ENCODE measurements at places on chromosomes 1 and 21.

- no peak for DNase-seq
These were observed 61.2 kb downstream of the WNT9A start for GRCh38 chr1:227886503-227886961.

GRCh38 chr1:223429313-223429731, 36.1 kb downstream of the CCDC185 start:
- DNase-seq, result no peak

GRCh38 chr1:244639561-244639960, 13.4 kb upstream of the DESI2 start:
- DNase-seq, result no peak

DNA sequence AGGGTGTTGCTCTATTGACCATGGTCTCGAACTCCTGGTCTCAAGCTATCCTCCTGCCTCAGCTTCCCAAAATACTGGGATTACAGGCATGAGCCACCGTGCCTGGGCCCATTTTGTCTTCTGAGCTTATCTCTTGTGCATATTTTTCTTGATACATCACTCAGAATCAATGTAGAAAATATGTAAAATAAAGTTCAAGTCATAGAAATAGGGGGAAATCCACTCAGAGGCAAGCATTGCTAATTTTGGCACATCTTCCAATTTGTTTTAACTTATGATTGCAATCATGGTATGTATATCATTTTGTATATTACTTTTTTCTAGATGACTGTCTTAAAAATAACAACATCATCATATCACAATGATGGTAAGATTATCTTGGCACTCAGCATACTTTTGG, 21.6 kb downstream of the RIT1 start:
- no peak for DNase-seq

- no peak for DNase-seq
These were observed 5.3 kb upstream of the S100A12 start for GRCh38 chr1:153380711-153381110.

DNA sequence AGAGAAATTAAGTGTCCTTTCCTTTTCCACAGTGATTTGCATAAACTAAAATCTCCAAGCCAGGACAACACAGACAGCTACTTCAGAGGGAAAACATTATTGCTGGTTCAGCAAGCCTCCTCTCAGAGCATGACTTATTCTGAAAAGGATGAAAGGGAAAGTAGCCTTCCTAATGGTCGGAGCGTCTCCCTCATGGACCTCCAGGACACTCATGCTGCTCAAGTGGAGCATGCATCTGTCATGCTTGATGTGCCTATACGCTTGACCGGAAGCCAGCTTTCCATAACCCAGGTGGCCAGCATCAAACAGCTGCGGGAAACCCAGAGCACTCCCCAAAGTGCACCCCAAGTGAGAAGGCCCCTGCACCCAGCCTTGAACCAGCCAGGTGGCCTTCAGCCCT, 39.1 kb downstream of the CLEC20A start:
- DNase-seq, result no peak

- no peak for DNase-seq
These were observed 940 bp upstream of the PLA2G2C start for GRCh38 chr1:20187103-20187812.

- DNase-seq, result no peak
These were observed 332.8 kb upstream of the ZRANB2 start for GRCh38 chr1:71413441-71414175.

DNA sequence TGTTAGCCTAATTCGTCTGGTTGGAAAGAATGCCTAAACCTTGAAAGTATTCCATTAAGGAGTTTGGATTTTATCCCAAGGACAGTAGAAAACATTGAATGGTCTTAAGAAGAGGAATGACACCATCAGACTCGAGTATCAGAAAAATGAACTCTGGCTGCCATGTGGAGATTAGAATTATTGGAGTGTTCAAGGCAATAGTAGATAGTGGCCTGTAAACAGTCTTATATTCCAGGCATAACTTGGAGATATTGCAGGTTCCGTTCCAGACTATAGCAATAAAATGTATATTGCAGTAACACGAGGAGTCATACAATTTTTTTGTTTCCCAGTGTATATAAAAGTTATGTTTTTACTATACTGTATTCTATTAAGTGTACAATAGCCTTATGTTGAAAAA, 130.9 kb downstream of the GDAP2 start:
- no peak for DNase-seq

GRCh38 chr1:248404024-248404423, 1.2 kb downstream of the OR2T1 start:
- DNase-seq, result no peak

DNA sequence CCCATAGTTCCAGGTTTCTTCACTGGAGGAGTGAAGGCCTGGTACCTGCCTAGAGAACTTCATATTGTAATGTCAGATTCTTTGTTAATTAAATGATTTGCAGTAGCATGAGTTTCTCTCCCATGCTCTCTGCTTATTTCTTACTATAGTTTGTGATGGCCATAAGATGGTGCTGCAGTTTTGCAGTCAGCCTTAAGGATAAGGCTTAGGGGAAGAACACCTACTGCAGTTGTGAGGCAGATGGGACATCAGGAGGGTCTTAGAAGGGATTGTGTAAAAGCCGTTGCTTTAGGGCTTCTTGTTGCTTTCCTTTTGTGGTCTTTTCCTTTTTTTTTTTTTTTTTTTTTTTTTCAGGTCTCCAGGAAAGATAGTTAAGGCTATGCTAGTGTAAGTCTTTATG, 61.8 kb downstream of the MACF1 start:
- no peak for DNase-seq

DNA sequence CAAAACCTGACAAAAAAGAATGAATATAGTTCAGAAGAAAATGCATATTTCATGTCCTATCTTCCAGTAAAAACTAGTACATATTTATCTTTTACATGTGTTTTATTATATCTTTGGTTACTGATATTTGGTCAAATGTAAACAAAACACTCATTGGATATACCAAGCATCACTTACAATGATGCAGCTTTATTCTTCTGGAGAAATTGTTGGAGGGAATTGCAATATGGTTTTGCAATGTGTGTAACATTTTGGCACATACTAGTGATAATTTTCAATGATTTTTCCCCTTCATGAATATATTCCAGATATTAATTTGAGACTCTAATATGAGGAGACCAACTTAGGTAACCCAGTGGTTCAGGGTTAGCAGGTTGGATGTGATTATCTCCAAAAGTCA, 146.1 kb downstream of the ZC3H11B start:
- DNase-seq, result no peak

DNA sequence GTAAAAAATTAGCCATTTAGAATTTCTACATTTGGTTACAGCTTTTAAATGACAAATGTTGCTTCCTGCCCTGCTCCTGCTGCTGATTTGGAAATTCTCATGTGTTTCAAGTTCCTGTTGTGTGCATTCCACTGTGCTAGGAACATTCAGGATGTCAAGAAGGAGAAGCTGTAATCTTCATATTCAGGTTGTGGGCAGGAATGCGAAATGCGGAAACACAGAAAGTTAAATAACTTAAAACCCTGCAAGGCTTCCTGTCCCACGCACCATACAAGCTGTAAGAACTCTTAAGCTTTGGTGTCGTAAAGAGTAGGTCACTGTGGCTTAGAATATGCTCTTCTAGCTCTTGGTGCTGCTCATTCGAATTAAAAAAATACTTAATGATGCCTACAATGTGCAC, 52.6 kb downstream of the S100B start:
- no peak for DNase-seq

GRCh38 chr1:46423574-46424240, 29.6 kb downstream of the FAAH start:
- DNase-seq, result no peak

DNA sequence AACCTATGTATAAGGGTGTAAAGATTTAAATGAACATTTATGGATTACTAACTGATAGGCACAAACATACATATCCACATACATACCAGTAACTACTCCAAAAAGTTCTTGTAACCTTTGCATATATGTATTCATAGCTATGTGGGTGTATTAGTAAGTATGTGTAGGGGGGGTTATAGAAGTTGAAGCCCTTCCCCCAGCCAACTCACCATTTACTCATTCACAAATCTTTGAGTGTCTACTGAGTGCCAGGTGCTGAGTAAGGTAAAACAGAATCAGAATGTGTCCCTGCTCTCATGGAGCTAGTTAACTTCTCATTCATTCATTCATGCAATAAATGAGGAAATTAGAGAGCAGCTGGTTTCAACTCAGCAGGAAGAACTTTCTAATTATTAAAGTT, 1.3 kb downstream of the C1orf146 start:
- DNase-seq, result no peak

DNA sequence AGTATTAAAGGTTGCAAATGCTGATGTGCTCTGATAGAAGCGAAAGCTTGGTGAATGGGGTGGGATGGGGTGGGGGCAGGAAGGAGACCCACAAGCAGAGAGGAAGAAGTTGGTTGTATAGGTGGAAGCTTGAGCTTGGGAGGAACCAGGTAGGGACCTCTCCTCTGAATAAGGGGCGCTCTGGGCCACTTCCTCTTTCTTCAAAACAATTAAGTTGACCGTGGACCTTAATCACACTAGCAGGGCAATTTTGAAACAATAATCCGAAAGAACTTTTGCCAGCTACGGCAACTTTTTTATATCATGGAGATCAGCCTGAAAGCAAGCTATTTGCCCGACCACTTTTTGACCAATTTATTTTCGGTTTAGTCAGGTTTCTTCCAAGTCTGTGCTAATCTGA, 1.9 kb upstream of the DYRK1A start:
- no peak for DNase-seq

GRCh38 chr1:193185211-193185610, 1.2 kb downstream of the B3GALT2 start:
- no peak for DNase-seq

DNA sequence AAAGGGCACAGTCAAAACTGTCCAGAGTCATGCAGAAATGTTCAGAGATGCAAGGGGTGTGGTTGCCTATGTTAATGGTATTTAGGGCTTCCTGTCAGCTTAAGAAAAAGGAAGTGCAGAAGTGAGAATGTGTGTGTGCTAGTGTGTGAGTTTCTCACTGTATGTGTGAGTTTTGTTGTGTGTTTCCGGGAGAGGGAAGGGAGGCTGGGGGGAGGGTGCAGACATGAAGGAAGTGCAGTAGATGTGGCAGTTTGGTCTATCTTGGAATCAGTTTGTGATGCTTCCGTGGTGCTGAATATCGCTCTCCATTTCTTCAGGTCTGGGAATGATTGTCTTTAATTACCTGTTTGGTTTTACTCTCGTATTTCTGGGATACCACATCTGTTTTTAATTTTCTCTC, 16.5 kb upstream of the ATP6V1G3 start:
- DNase-seq, result peak; percentile 31

GRCh38 chr1:6507037-6507428, 15.6 kb upstream of the PLEKHG5 start:
- DNase-seq, result no peak

- DNase-seq, result no peak
These were observed 4.7 kb downstream of the TAS1R3 start for GRCh38 chr1:1335792-1336248.

GRCh38 chr21:39088831-39089380, 94.3 kb downstream of the PSMG1 start:
- no peak for DNase-seq

DNA sequence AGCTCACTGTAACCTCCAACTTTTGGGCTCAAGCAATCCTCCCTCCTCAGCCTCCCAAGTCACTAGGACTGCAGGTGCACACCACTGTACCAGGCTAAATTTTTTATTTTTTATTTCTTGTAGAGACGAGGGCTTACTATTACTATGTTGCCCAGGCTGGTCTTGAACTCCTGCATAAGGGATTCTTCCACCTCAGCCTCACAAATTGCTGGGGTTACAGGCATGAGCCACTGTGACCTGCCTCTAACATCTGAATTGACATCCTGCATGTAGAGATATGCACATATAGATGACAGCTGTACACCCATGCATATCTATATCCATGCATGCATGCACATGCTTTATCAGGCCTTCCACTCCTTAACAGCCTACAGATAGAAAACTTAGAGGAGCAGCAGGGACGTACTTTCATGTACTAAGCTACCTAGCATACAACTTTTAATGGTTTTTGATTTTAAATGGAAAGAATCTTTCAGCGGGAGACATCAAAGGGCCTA, 740.9 kb upstream of the TPTE start:
- no peak for DNase-seq

GRCh38 chr1:51605961-51606723, 10.8 kb upstream of the OSBPL9 start:
- no peak for DNase-seq

GRCh38 chr1:15691434-15692032, 7.4 kb downstream of the PLEKHM2 start:
- no peak for DNase-seq

- DNase-seq, result no peak
These were observed 181.5 kb downstream of the MATN1 start for GRCh38 chr1:30541721-30542485.

- no peak for DNase-seq
These were observed 56.5 kb upstream of the BCAR3 start for GRCh38 chr1:93738075-93738622.

GRCh38 chr1:172779491-172779890, 120.6 kb downstream of the FASLG start:
- DNase-seq, result no peak

GRCh38 chr1:226497991-226498639, 50.4 kb upstream of the STUM start:
- DNase-seq, result no peak

GRCh38 chr1:240152611-240153297, 61.1 kb downstream of the FMN2 start:
- no peak for DNase-seq

DNA sequence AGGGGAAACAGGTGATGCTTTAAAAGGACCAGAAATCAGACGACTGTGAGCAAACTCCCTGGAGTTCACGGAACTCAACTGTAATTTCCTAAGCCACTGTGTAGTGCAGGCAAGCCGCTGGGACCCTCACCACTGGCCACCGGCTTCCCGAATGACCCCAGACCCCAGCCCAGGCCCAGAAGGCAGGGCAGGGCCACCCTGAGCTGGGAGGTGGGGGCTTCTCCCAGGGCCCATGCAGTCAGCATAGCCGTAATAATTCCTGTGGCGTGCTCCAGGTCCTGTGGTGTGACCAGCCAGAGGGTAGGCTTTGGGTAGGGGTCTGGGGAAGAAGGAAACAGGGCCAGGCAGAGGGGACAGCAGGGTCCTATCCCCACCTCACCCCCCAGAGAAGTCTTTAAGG, 3.5 kb upstream of the ARF1 start:
- DNase-seq, result no peak
